Caki2 (cell line): ENCODE measurements at places on chromosomes 12 and 14.

DNA sequence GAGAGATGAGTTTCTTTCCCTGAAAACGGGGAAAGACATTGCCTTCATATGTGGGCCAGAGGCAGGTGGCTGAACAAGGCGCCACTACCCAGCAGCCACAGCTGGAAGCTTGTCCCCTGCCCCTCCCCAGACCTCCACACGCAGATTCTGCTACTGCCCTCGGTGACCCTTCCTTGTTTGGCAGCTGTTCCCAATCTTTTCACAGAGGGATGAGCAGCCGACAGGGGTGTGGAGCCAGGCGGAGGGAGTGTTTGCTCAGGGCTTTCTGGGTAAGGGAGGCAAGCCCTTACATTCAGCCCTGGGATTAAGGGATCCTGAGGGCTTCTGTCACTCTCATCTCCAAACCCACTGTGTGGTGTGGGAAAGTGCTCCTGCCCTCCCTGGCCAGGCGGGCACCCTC, 4.5 kb upstream of the KRT4 start:
- DNase-seq, result no peak

DNA sequence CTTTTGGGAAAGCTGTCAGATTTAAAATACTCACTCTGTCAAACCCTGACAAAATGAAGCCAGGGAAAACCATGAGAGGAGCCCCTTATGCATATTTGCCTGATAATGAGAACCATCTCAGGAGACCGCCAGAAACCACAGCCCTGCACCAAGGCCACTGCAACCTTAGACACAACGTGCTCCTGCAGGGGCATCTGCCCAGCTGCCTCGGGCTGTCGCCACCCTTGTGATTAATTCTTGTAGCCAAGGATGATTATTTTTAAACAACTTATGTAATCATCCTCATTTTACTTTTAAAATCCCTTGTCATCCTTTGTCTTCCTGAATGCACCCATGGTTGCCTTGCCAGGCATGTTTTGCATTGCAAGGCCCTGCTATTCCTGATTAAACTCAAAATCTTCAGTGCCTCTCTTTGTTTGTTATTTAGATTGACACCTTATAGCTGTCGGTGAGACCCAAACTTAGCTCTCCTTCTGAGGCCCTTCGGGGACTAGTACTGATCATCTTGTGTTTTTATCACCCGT, 766.4 kb upstream of the TMEM132C start:
- no peak for DNase-seq

GRCh38 chr14:65703996-65704395, 291.5 kb downstream of the FUT8 start:
- no peak for DNase-seq

- DNase-seq, result peak; percentile 37
Measured at GRCh38 chr12:45231515-45232145, 15.7 kb downstream of the ANO6 start.

- no peak for DNase-seq
Measured at GRCh38 chr12:19833775-19834501, 394.6 kb downstream of the AEBP2 start.

- DNase-seq, result no peak
Measured at GRCh38 chr12:2923057-2923456, 32.4 kb downstream of the TULP3 start.

GRCh38 chr12:47356129-47356700, 276.5 kb upstream of the AMIGO2 start:
- DNase-seq, result no peak

- no peak for DNase-seq
Measured at GRCh38 chr14:81450100-81450531, 50.0 kb upstream of the STON2 start.

DNA sequence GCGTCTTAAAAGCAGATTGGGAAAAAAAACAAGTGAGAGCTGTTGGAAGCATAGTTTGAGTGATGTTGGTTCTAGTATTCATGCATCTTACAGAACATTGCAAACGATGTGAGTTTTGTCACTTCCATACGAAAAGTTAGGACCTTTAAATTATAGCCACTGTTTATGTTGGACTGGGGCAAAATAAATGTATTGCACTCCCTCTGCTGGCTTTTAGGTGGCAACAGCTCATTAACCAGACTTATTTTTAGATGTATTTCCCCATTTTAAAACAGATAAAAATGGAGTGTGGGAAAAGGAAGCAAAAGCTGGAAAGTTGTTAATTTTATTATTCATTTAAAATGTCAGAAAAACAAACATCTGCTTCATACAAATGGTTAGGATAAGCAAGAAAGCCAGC, 111.9 kb downstream of the LGR5 start:
- no peak for DNase-seq

- DNase-seq, result no peak
Measured at GRCh38 chr12:57909056-57909455, 32.3 kb upstream of the ATP23 start.

DNA sequence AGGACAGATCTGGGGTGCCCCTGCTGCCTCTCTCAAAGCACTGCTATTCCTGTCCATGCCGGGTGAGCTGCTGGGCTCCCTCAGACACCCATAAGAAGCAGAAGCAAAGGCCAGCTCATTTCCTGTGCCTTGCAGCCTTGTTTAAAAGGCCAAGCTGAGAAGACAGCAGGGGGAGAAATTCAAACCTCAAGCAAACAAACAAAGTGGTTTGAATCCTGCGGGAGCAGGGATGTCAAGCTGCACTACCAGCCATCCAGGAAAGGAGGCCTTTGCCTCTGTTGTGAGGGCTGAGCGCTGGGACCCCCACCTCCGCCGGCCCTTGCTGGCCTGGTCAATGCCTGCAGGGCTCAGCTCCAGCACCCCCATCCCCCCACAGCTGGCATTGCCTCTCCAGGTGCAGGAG, 176.5 kb downstream of the PIWIL1 start:
- DNase-seq, result no peak

DNA sequence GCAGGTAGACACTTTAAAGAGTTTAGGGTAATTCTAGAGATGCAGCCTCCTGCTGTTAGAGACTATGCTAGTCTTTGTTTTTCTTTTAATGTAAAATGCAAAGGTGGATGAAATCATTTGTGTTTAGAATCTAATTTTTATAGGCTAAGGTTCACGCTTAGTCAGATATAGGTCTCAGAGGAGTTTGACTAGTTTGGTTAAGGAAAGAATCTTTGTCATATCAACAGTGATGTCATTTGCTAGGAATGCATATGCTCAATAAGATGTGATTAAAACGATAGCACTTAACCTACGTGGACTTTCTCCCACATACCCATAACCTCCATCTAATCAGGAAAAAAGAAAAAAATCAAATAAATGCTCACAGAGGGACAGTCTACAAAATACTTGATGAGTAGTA, 859.3 kb upstream of the ATXN7L3B start:
- DNase-seq, result peak; percentile 12

DNA sequence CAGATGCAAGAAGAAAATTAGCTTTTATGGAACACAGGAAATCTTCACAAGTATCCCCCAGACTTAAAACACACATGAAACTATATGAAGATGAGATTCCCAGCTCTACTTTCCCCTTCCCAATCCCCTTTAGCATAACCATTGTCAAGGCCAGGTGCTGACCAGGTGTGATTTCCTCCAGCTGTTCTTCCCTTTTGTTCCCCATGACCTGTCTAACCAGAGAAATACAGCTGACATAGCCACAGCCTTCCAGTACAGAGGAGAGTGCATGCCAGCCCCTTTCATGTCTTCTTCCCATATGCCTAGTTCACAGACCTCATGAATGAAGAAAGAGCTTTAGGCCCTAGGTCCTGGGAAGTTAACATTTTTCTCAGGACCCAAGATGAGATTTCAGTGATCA, 43.5 kb upstream of the FKBP4 start:
- no peak for DNase-seq

DNA sequence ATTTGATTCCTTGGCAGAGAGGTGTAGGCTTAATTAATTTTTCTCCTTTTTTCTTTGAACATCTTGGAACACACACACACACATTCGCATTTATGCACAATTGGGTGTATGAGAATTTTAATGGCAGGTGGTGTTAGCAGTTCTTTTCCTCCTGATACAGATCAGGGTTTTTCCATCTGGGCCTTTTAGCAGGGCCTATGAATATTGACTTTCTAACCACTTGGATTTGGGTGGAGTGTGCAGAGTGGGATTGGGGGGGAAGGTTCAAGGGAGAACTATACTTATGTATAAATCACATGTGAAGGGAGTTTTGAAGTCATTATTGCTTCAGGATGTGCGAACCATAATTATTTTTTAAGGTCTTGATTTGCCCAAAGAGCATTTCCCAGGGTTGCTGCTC, 28.9 kb downstream of the NTF3 start:
- DNase-seq, result no peak

- no peak for DNase-seq
Measured at GRCh38 chr12:5588591-5588990, 156.7 kb downstream of the NTF3 start.

DNA sequence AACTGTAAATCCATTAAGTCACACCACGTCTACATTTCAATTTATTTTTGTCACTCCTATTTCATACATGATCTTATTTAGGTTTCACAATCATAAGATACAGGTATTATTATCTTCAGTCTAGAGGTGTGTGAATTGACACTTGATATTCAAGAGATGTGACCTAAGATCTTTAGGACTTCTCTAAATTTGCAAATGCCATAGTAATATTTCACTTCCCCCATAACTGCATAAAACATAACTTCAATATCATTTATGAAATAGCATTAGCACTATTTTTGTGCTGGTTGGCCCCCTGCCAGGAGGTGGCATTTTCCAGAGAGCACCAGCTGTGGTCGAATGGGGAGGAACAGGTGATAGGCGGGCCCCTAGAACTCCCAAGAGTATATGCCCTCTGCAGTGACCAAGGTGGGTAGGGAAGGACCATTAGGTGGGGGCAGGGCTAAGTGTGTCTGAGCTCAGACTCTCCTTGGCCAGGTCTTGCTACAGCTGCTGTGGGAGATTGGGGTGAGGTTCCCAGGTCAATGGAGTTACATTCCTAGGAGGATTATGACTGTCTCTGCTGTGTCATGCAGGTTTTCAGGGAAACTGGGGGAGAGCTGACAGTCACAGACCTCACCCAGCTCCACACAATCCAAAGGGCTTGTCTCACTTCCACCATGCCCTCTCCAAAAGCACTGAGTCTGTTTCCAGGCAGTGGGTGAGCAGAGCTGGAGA, 49.2 kb upstream of the ERGIC2 start:
- DNase-seq, result peak; percentile 3

- DNase-seq, result no peak
Measured at GRCh38 chr12:69171881-69172280, 67.5 kb upstream of the CPSF6 start.
